ENCODE measurements at places on chromosomes 5 and 9.

- no peak for DNase-seq
These were observed 7.0 kb downstream of the UBE2QL1 start for GRCh38 chr5:6455571-6456200.

DNA sequence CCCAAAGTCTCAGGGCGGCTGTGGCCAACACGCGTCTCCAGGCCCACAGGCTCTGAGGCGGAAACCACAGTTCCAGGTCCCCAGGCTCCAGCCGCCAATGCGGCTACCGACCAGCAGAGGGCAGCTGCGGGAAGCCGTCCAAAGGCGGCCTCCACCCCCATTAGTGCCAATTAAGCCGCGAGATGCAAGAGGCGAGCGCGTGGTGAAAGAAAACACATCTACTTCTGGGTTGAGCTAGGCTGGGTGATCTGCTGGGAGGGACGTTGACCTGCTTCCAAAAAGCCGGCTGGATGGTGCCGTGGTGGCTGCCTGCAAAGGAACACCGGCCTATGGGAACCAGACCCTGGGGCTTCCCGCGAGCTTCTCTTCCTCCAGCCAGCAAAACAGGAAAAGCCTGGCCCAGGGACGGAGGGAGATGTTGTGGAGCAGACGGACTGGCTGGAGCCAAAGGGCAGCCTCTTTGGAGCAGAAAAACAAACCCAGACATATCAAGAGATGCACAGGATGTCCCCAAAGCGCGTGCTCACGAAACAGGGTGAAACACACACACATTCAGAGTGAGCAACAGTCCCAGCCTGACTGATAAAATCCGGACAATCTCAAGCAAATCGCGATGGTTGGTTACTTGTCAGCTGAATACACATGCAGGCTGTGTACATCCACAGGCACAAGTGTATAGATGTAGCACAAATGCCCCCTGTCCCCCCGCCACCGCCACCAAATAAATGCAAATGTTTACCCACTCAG is 187.1 kb upstream of the BRINP1 start:
- DNase-seq = peak; percentile 53

DNA sequence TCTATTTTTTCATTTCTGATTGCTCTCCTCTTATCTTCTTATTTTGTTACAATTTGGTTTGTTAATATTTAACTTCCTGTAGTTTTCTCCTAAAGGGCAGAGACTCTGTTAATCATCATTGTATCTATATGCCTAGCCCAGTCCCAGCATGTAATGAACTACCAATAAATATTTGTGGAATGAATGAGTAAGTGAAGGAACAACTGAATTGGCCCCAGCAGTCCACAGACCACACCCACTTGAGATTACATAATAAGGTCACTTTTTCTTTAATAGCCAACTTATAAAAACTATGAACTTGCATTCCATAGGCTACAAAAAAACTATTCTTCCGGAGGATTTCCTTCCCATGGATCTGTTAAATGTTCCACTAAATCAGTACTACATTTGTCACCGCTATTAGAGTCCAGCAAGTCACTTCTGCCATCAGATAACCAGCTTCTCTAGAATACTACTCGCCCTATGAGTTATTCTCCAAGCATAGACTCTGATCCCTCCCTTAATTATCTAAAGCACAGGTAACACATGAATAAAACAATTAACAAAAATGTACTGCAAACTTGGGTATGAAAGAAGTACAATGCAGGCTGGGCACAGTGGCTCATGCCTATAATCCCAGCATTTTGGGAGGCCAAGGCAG is 27.5 kb upstream of the TNPO1 start:
- DNase-seq = no peak

- DNase-seq = no peak
These were observed 2.1 kb downstream of the CHSY3 start for GRCh38 chr5:129906177-129906887.

Measured in memory B cell (primary cell).